ENCODE measurements at places on chromosomes 11 and 22.
A peak's percentile ranks its signal among the peaks of the same experiment; 100 is the strongest.

DNA sequence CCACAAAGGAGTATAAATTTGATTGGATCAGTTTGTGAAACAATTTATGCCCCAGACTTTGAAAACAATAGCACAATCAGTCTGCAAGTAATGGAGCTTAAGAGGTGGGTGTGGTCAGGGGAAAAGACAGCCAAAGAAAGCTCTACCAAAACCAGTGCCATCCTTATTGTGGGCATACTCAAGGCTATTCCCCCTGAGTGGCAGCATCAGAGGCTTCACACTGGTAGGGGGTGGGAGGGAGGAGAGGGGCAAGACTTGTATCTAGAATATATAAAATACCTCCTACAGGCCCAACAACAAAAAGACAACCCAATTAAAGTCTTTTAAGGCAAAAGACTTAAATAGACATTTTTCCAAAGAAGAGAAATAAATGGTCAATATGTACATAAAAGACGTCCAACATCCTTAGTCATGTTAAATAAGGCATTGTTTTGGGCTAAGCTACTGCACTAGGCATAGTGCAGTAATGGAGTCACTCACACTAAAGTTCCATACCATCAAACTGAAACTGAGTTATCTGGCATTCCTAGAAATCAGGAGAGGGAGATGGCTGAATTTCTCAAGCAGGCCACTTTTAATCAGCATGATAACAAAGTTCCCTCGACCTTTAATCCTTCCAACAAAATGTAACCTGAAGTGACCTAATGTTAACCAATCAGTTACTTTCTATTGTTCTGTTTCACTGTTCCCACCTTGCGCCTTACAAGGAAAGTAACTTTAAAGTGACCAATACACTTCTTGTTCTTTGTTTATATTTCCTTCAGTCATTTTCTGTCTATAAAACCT lies 24.8 kb downstream of the NARS2 start:
- DNase-seq = no peak

DNA sequence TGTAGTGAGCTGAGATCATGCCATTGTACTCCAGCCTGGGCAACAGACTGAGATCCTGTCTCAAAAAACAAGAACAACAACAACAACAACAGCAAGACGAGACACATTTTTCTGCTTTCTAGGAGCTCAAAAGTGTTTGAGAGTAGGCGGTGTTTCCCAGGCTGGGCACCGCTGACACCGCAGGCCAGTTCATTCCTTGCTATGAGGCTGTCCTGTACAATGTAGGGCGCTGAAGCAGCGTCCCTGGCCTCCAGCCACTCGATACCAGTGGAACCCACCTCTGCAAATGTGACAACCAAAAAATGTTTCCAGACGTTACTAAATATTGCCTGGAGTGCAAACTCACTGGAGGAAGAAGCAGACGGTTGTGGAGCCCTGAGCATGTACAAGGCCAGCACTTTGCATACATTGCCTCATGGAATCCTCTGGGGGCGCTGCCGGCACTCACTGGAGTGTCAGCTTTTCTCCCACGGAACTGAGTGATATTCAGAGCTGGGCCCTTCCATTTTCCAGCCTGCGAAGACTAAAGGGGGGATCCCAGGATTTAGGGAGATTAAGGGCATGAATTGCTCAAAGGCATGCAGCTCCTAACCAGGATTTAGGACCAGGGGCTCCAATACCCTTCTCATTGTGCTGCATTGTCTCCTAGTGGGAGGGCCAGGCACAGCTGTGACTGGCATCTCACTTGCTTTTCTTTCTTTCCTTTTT lies 5.8 kb upstream of the MIEF1 start:
- DNase-seq = peak; percentile 81

DNA sequence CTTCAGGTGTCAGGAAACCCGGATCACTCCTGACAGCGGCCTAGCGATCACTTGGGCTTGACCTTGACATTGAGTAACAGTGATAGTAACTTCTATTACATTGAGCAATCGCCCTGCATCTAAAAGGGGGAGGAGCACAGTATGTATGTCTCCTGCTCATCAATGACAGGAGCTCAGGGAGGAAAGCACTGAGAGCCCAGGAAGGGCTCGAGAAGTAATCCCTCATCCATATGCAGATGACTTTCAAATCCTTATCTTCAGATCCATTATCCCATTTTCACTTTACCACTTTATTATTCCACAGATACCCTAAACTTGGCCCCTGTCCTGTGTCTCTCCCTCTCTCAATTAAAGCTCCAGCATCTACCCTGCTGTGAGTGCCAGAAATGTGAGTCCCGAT lies 47.8 kb downstream of the ABTB2 start:
- peak; percentile 70 for DNase-seq

- no peak for DNase-seq
Observed at GRCh38 chr11:84905411-84905810, 721.7 kb downstream of the DLG2 start.

- DNase-seq = no peak
Observed at GRCh38 chr22:19566279-19567156, 42.3 kb upstream of the CLDN5 start.

GRCh38 chr11:33172996-33173395 lies 11.7 kb upstream of the CSTF3 start:
- DNase-seq = peak; percentile 45

GRCh38 chr11:130674686-130675308 lies 226.4 kb downstream of the ADAMTS15 start:
- no peak for DNase-seq

- DNase-seq = no peak
Observed at GRCh38 chr11:13310443-13310842, 32.9 kb downstream of the BMAL1 start.

- no peak for DNase-seq
Observed at GRCh38 chr22:35915477-35916013, 113.1 kb downstream of the RBFOX2 start.

- no peak for DNase-seq
Observed at GRCh38 chr22:48473202-48473601, 1354.5 kb downstream of the BRD1 start.

- DNase-seq = no peak
Observed at GRCh38 chr11:61711498-61711897, 31.3 kb downstream of the DAGLA start.

DNA sequence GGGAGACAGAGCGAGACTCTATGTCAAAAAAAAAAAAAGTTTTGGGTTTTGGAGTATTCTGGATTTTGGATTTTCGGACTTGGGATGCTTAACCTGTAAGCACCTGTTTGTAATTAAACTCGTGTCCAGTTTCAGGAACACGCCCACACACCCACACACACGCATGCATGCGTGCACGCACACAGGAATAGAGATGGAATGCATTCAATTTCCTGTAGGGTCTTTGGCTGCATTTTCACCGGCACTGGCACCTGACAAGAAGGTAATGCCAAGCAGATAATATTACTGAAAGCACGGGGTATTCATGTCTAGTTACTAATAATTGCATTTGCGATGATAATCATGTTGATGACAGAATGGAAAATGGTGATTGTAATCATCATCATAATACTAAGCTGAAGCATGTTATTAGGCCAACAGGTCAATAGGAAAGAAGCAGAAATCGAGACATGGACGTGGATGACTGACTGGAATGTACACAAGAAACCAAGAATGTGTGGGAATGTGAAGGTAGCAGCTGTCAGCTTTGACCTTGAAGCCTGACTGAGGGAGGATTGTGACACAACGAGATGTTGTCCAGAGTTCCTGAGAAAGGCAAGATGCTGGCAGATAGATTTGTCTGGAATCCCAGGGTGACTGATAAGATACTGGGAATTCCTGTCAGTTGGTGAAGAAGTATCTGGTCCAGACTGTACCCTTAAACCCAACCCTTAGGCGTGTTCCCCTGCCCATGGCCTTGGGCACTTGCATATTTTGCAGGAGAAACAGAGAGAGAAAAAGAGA lies 108.6 kb downstream of the SYN3 start:
- DNase-seq = no peak

- DNase-seq = no peak
Observed at GRCh38 chr11:27608951-27609350, 91.3 kb downstream of the BDNF start.

DNA sequence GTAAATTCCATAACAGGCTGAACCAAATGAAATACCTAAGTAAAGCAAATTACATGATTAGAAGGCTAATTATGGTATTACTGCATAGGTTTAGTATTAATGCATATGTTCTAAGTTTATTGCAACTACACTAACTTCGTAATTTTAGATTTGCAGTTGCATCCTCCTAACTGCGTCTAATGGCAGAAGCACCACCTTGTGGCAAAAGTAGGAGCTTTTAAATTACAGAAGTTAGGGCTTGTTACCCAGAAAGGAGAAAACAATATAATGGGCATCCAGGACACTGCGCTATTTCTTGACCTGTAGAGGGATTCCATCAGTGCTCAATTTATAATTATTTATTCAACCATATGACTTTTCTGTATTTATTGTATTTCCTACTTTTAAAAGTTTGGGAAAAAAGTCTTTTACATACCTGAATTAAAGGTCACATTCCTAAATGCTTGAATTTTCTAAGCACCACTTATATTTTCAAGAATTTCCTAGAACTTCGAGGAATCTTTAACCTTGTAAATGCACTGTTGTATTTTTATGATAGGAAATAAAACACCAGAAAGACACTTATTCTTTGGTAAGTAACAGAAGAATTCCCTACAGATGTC lies 16.3 kb upstream of the GPR83 start:
- peak; percentile 41 for DNase-seq

- DNase-seq = peak; percentile 8
Observed at GRCh38 chr22:31278626-31279326, 13.5 kb downstream of the PIK3IP1 start.

GRCh38 chr22:39148727-39149535 lies 3.5 kb downstream of the CBX7 start:
- DNase-seq = peak; percentile 16

- DNase-seq = no peak
Observed at GRCh38 chr22:38923463-38924346, 33.7 kb upstream of the APOBEC3A start.

DNA sequence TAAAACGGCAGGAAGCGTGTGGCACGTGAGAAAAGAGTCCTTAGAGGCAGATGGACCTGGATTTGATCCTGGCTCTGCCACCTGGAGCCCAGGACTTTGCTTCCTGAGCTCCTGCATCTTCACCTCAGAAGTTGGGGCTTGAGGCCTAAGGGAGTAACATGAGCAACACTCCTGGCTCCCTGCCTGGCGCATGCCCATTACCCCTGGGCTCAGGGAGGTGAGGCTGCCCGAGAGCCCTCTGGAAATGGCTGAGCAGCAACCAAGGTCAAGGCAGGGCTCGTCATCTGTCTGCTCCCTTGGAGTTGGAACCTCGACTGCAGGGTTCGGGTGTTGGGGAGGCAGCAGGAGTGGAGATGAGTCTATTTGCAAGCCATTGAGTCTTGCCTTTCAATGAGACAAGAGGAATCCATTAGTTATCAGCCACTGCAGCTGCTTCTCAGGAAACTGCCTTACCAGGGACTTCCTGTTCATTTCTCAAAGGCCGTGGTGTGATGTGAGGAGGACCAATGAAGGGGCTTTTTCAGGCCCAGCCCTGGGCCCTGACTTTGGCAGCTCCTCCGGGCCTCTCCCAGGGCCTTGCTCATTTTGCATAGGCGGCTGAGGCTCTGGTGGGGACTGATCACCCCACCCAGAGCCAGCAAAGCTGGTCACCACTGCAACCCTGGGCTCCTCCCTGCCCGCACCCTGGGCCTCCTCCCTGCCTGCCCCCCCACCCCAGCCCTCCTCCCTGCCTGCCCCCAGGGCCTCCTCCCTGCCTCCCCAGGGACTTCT lies 6.4 kb downstream of the FADS2 start:
- peak; percentile 70 for DNase-seq
